Activated naive CD8-positive, alpha-beta T cell treated with anti-CD3 and anti-CD28 coated beads for 36 hours (primary cell): ENCODE measurements at places on chromosomes 5 and 9.

DNA sequence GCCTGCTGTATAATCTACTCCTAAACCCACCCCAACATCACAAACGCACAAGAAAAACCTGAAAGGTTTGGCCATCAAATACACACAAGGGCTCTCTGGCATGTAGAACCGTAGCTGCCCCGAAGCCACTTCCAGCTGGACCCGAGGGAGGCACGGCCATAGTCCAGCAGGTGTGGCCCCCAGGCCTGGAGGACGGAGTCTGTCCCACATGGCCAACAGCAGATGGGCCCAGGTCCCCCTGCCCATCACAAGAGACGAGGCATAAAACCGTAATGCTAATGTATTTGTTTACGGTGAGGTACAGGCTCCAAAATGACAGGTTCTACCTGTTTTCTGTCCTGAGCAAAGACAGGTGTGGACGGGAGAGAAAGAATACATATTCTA, 234.2 kb downstream of the SYK start:
- DNase-seq, result no peak

DNA sequence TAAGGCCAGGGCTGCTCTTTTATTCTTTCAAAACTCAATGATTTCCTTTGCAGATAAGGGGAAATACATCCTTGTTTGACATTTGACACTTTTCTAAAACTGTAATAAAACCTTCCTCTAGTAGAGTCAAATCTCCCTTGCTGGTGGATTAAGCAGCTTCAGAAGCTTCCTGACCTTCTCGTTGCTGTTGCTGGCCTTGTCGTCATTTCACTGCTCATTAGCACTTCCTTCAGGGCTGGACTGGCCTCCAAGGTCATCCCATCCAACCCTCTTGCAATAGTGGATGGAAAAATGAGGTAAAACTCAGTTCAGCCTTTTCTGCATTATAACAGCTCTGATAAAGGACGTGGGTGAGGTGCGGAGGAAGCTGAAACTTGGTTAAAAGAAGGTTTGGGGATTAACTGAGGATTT, 1.1 kb upstream of the ADAMTSL1 start:
- DNase-seq, result no peak

DNA sequence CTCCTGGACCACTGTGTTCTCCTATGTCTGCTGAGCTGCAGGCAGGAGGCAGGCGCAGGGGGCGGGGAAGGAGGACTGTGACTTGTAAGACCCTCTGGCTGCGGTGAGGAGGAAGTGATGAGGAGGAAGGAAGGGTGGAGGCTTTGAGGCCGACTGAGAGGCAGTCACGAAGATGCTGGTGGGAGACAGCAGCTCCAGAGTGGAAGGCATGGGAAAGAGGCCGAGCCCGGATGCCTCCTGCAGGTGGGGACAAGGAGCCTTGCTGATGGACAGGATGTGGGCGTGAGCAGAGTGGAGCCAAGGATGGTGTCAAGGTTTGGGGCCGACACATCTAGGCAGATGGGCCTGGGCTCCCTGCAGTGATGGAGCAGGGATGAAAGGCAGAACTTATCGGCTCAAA, 74.3 kb upstream of the ICE1 start:
- no peak for DNase-seq

GRCh38 chr5:98977723-98978122, 48.9 kb upstream of the CHD1 start:
- DNase-seq, result no peak

DNA sequence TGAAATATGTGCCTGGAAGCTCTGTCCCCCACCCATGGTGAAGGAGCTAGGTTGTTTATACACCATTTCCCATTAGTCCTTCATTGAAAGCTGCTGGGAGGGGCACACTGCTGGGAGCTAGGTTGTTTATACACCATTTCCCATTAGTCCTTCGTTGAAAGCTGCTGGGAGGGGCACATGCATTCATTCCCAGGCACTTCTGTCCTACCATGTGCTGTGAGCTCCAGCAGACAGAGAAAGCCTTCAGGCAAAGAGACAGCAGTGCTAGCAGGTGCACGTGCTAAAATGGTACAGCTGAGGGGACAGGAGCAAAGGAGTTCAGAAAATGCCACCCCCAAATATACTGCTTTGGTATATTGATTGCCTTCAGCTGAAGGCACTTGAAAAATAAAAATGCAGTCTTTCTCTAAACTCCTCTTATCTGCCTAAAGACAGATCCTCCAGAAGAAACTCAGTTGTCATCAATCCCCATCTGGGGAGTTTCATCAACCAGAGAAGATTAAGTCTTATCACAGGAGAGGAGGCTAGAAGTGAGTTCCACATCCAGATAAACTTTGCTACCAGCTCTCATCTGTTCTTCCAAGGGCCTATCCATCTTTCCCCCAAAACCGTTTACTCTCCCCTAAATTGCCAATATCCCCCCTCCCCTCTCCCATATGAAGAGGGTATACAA, 27.7 kb upstream of the DAPK1 start:
- DNase-seq, result no peak

DNA sequence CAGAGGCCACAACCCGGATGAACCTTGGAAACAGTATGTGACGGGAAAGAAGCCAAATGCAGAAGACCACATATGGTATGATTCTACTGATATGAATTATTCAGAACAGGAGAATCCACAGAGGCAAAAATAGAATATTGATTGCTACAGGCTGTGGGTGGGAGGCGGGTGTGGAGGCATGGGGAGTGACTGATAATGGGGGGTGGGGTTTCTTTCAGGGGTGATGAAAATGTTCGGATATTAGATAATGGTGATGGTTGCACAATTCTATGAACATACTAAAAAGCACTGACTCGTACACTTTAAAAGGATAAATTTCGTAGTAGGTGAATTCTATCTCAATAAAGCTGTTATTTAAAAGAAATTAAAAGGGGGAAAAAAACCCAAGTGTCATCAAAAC, 10.7 kb downstream of the IL4 start:
- DNase-seq, result no peak

DNA sequence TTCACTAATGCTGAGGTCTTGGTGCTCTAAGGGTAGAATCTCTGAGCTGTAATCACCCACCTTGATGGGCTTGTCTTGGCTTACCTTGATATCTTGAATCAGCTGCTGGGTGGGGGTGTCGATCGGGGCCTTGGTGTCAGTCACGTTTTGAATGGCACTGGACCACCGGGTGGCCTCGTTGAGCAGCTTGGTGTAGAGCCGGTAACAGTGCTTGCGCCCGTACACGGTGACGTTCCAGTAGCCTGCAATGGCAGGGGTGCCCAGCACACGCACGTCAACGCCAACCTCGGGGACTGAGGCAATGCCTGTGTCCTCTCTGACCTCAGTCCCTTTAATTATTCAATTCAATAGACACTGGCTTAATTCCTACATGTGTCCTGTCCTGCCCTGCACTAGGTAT, 63.1 kb upstream of the RETREG1 start:
- no peak for DNase-seq

- no peak for DNase-seq
Measured at GRCh38 chr9:75063556-75064305, 24.2 kb downstream of the NMRK1 start.

DNA sequence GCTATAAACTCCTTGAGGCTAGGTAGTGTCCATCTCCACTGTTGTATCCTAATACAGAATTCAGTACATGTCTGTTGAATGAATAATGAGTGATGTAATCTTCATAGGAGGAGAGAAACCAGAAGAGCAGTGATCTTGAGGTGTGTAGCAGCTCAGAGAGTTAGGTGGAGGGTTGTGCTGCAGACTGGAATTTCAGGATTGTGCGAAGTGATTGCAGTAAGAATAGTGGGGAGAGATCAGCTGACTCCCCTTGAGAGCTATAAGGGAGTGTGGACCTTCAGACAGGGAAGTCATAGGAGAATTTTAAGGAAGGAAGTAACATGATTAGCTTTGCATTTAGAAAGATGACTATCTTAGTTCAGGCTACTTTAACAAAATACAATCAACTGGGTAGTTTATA, 4.4 kb downstream of the SNX24 start:
- no peak for DNase-seq

GRCh38 chr9:118104363-118104762, 400.2 kb downstream of the TLR4 start:
- DNase-seq, result no peak

DNA sequence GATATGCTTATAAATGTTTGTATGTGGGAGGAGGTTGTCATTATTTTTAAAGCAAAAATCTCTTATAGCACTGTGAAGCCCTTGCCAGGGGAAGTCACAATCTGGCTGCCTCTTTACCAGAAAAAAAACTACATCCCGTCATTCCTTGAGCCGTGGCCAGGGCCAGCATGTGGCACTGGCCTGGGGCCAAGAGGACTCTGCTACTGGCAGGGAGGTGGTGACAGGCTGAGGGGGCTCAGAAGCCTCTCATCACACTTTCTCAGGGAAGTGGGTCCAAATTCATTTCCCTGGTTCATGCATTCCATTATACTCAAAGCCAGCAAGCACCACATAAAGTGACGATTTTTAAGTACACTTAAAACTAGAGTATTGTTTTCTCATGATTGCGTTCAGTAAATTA, 457.3 kb downstream of the ZNF608 start:
- no peak for DNase-seq

DNA sequence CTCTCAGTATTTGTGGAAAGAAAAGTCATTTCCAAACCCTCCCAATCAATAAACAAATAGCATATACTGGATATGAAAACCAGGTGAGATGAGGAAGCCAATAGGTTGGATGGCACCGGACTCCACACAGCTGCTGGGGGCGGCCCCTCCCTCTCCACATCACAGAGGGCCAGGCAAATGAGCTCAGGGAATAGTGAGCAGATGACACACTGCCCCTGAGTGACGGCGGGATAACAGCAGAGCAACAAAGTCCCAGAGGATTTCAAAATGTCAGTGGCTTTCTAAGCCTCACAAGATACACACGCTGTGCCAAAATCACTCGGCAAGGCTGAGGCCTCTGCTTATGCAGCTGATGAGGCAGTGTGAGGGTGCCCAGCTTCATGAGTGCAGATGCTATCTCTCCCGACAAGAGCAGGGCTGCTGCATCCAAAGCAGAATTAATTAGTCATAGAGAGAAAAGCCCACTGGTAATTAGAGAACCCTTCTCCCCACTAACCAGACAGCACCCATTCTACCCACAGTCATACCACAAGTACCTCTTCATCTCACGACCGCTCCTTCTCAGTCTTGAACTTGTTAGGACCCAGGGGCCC, 235.0 kb upstream of the NFIL3 start:
- DNase-seq, result no peak
